ENCODE measurements at places on chromosomes 3 and 15.
A peak's percentile ranks its signal among the peaks of the same experiment; 100 is the strongest.

DNA sequence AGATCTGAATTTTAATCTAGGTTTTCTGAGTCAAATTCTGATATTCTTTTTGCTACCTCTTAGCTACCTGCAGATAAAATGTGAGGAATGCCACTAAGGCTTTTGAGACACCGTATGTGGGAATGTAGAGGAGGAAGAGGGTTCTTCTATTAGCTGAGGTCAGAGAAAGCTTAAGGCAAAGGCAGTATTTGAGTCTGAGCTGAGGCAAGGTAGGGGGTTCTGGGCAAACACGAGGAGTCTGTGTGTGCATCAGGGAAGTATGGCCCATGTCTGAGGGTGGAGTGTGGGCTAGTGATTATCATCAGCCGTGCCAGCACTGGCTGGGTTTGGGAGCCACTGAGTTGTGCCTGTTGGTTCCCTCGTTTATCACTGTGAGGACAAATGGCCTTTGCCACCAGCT, 181.1 kb downstream of the SOX2 start:
- DNase-seq: no peak

GRCh38 chr15:72195101-72195511, 2.5 kb downstream of the GRAMD2A start:
- DNase-seq: no peak

DNA sequence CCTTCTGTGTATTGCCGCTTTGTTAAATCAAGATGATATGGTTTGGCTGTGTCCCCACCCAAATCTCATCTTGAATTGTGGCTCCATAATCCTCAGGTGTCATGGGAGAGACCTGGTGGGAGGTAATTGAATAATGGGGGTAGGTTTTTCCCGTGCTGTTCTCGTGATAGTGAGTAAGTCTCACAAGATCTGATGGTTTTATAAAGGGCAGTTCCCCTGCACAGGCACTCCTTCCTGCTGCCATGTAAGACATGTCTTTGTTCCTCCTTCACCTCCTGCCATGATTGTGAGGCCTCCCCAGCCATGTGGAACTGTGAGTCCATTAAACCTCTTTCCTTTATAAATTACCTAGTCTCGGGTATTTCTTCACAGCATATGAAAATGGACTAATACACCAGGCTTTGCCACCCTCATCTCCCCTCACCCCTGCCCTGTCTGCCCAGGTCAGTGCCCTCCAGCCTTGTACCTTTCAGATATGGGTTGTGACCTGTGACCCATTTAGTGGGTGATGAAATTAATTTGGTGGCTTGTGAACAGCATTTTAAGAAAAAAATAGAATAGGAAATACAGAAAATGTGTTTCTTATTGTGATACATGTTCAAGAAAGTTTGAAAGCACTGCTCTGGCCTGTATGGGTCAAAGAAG, 56.1 kb upstream of the MCF2L2 start:
- no peak for DNase-seq

GRCh38 chr3:63861306-63861705, 2.3 kb downstream of the THOC7 start:
- no peak for DNase-seq

- no peak for DNase-seq
Observed at GRCh38 chr15:51938286-51938685, 33.3 kb downstream of the LEO1 start.

GRCh38 chr3:24487325-24488262, 7.1 kb downstream of the THRB start:
- DNase-seq: no peak

- no peak for DNase-seq
Observed at GRCh38 chr3:151350656-151351055, 21.3 kb upstream of the P2RY13 start.

- no peak for DNase-seq
Observed at GRCh38 chr3:46900007-46900292, 22.4 kb downstream of the PTH1R start.

DNA sequence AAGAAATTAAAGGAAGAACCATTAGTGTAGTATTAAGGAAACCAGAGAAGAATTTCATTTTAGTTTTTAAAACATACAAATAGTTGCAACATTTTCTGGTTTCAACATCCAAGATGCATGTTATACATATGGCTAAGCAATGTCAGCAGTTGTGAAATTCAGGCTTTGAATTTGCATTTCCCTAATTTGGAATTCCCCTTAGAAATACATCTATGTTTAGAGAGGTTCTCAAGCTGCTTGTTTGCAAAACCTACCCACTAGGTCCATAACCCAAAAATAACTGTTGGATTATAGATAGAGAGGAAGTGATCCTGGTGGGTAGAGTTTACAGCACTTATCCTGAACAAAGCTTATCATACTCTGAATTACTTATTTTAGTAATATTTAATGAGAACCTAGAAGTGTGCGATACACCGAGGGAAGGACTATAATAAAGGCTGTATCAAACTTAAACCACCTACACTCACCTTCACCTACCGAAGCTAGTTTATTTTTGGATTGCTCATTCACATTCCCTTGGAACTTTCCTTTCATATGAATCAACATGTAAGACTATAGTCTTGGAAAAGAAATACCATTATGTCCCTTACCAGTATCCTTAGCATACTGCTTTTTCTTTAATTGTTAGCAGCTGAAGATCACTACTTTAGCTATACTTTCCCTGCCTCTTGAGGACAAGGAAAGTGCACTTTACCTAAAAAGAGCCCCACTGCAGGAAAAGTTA, 60.6 kb downstream of the CHAC1 start:
- no peak for DNase-seq

GRCh38 chr15:52728899-52729298, 49.7 kb upstream of the ATOSA start:
- DNase-seq: no peak

DNA sequence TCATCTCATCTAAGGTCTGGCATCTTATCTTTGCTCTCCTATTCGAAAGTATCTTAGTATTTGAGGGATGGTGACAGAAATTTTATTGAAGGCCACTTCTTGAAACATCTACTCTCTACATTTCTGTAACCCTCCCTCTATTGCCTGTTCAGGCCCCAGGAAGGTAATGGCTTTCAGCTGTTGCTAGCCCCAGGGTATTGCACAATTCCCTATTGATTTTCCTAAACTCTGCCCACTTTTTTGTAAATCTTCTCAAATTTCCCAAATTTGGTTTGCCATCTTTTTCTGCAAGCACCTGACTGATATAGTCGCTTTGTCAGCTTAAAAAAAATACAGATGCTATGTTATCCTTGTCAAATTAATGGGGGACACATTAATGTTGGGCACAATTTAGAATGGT, 242.1 kb downstream of the RAP2B start:
- no peak for DNase-seq

GRCh38 chr3:179671747-179672242, 19.0 kb downstream of the USP13 start:
- no peak for DNase-seq

DNA sequence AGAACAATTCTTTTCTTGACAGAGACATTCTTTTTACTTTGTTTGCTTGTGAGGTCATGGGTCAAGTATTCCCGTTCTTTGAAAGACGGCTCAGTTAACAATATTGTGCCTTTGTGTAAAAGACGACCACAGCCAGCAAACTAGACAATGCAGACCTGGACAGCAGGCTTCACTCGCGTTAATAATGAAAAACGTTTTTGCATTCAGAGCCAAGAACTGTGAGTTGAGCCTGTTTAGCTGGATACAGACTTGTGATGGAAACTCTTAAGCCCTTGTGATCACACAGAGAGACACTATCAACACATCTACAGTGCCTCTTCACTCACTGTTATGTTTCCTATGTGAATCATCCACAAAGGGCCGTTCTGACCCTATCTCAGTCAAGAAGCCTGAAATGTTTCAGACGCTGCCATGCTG, 37.3 kb upstream of the CMTM7 start:
- no peak for DNase-seq

DNA sequence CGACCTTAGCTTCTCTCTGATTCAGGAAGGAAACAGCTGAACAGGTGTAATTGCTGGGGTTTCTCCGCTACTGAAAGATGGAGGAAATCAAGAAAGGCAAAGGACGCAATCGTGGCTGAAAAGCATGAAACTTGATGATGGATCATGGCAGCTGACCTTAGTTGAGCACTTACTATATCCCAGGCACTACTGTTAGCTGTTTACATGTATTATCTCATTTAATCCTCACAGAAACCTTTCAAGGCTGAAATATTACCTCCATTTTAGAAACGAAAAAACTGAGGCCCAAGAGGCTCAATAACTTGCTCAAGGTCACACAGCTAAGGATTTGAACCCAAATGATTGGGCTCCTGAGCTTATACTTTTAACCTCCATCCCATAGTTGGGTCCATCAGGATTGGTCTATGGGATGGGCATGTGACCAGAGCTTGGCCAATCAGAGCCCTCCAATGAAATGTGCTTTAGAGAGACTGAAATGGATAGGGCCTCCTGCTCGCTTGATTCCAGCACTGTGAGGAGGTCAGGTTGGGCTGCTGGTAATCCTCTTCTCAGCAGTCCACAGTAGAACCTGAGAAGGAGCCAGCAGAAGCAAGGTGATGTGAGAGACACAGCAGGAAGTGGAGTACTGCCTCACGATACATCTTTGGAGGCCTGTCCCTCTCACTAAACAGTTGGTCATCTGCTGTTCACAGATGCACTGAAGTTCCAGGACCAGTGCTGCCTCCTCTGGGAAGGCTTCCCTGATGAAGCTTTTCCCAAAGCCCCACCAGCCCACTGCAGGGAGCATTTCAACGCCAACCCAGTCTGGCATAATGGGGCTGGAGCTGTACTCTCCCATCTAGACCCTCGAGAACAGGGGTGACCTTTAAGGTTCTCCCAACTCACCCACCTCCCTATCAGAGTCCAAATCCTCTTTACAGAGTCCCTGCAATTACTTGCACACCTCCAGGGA, 10.4 kb downstream of the CLN6 start:
- no peak for DNase-seq

- DNase-seq: no peak
Observed at GRCh38 chr15:80153900-80154299, 1.1 kb downstream of the FAH start.

DNA sequence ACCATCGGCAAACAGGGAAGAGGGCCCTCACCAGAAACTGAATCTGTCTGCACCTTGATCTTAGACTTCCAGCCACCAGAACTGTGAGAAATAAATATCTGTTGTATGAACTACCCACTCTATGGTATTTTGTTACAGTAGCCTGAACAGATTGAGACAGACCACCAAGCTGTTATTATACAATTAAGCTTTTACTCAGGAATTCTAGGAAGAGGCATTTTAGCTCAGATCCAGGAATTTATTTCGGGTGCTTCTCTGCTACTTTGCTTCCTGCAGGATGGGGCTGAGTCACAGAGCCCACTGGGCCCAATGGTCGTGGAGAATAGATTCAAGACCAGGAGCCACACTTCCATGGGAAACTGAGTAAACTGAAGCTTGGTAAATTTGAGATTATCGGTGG, 145.5 kb upstream of the PFN2 start:
- DNase-seq: no peak

GRCh38 chr3:11514191-11514821, 129.4 kb downstream of the VGLL4 start:
- DNase-seq: no peak

DNA sequence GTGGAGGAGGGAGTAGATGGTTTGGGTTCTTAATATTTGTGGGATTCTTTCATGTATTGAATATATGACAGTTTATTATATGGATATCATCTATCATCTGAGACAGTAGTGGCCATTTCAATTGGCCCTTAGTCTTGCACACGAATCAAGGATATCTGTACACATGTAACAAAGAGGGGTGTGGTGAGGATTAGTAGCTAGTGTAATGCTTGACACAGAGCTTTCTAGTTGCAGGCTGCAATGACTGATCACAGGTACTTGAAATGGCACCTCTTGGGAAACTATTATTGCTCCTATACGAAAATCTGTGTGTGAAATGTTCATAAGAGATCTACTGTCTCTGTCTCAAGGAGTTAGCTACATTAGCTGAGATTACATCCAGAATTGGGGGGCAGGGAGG, 12.8 kb downstream of the TM4SF1 start:
- no peak for DNase-seq

GRCh38 chr3:106447723-106448301, 579.0 kb upstream of the CBLB start:
- DNase-seq: peak; percentile 9

GRCh38 chr15:88741046-88741445, 62.2 kb upstream of the ACAN start:
- no peak for DNase-seq

GRCh38 chr15:31264559-31265089, 62.0 kb upstream of the KLF13 start:
- DNase-seq: no peak

DNA sequence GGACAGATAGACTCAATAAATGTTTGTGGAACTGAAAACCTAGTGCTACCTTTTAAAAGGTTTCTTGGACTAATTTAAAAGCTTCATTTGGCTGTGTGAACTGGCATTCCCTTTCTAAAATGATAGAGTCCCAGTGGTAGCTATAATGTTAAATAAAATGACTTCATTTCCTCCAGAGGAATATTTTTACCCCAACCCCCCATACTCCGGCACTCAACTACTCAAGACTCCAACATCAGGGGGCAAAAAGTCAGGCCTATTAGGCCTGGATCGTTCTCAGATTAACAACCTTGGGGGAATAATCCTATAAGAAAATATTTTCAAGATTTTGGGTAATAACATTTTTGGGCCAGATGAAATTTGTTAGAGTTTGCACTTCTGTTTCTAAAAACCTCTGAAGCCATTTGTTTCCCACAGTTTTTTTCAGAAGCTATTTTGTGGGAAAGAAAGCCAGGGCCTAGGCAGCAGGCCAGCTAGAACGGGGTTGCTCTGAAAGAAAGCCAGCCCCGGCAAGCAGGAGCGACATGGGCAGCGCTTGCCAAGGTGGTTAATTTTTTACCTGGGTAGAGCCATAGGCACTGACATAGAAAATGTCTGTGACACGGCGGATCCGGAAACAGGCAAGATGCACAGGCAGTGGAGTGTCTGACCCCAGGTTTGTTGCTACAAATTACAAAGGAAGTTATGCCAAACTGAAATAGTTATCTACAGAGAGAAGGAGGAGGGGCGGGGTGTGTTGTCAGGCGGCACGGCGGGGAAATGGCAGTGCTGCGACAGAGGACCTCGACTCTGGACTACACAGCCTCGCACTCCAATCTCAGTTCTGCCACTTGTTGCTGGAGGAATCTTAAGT, 84.6 kb downstream of the MAGI1 start:
- no peak for DNase-seq

DNA sequence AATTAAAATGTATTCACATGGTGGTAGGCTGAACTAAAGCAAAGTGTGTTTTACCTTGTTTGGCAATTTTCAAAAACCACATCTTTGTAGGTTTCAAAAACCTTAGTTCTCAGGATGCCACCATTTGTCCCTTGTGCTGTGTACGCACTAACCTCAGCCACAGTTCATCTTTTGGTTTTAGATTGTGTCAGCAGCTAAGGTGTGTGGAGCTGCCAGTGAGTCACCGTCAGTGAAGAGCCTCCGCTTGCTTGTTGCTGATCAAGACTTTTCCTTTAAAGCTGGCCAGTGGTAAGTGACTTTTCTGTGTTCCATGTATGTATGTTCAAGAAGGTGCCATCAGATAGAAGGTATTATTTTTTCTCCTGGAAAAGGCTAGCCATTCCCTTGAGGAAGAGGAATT, 21.1 kb downstream of the OXNAD1 start:
- no peak for DNase-seq

DNA sequence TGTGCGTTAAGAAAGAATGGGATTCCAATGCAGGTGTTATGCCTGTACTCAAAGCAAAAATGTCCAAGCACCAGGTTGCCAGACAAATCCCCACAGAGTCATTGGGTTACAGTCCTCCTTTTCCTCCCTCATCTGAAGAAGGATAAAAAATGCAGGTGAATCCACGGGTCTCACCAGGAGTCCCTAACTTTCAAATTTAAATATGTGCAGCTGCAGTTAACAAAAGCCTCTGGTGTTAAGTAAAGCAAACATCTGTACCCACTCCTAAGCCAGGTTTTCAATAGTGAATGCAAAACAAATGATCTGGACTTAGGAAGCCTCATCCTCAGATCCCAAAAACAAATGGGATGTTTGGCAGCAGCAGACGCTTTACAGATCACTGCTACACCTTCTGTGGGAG, 70.4 kb upstream of the SETMAR start:
- no peak for DNase-seq

Data from hindlimb muscle (tissue), 1 donor.